ENCODE measurements at places on chromosomes 5 and 9.

GRCh38 chr9:16585591-16585990 is 284.9 kb downstream of the BNC2 start:
- no peak for DNase-seq

DNA sequence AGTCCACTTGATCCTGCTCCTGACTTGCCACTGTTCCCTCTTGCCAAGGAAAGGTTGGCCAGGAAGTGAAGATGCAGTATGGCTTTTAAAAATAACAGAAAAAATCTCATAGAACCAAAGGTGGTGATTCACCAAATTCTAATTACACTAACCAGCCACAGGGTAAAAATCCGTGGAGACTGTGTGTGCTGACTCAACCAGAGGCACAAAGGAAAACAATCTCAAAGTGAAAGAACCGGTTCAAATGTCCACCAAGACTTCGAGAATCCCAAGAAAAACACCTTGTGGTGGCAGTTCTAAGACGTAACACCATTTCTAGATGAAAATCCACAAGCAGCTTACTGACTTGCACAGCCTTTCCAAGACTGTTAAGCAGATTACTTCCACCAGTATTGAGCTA is 279.1 kb downstream of the TLE1 start:
- peak; percentile 49 for DNase-seq

DNA sequence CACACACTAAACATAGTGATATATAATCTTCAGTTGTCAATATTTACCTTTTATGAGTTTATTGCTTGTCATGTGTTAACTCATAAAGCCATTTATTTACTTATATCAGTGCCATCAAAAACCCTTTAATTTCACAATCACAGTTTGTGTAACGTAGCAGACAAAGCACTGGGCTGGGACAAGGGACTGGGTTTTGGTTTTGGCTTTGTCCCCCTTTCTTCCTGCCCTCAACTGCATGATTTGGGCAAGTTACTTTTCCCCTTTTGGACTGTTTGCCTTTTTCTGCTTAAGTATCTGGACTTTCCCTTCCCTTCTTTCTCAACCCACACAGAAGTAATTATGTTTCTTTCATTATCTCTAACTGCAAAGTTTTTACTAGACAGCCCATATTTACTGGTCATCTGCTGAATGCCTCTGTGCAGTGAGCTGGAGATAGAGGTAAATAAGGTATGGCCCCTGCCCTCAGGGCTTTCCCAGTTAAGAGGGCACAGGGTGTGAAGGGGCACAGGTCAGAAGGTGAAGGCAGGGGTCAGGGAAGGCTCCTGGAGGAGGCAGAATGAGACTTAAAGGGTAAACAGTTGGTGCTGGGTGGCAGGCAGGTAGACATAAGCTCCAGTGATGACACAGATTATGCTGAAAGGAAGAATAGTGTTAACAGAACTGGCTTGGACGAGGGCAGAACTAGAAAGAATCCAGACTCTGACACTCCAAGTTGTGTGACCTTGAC is 14.8 kb upstream of the NR3C1 start:
- DNase-seq, result no peak

DNA sequence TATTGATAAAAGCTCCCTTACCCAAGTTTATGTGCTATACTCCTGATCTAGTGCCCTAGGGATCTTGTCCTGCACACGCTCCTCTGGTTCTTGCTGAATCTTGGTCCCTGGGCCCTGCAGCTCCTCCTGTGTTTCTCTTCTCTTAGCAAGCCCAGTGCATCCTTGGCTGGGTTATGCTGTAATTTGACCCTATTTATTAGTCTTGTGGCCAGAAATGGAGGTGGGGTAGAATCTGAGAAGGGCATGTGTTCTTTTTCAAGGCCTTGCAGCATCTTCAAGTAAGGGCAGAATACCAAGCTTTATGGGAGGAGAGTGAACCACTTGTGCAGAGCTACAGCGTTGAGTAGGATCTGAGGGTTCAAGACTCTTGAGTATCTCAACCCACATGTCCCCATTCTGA is 366.8 kb downstream of the FAM170A start:
- DNase-seq, result peak; percentile 4

- DNase-seq, result no peak
These were observed 149.1 kb upstream of the TRPM3 start for GRCh38 chr9:71270554-71270953.

GRCh38 chr9:127418037-127418471 is 6.1 kb upstream of the ZNF79 start:
- DNase-seq, result peak; percentile 31

DNA sequence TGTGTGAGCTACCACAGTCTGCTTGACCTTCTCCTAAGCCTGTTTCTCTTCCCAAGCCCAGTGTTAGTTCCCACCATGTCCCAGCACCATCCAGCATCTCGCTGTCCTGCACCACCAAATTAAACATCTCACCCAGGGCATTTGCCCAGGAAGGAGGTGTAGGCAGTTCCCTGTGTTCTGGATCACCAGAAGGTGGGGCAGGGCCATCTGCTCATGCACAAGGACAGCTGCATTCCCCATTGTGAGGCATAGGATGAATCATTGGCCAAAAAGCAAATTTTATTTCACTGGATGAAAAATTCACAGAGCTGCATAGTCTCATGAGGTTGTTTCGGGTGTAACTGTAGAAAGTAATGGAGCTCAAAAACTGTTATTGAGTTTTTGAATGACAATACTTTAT is 89.5 kb upstream of the GRIA1 start:
- DNase-seq, result peak; percentile 57

- DNase-seq, result no peak
These were observed 167.5 kb downstream of the DAB2IP start for GRCh38 chr9:121818841-121819427.

- DNase-seq, result no peak
These were observed 326.5 kb downstream of the CAAP1 start for GRCh38 chr9:26566141-26566540.

- DNase-seq, result no peak
These were observed 33.5 kb downstream of the TMEM245 start for GRCh38 chr9:109086221-109086620.

DNA sequence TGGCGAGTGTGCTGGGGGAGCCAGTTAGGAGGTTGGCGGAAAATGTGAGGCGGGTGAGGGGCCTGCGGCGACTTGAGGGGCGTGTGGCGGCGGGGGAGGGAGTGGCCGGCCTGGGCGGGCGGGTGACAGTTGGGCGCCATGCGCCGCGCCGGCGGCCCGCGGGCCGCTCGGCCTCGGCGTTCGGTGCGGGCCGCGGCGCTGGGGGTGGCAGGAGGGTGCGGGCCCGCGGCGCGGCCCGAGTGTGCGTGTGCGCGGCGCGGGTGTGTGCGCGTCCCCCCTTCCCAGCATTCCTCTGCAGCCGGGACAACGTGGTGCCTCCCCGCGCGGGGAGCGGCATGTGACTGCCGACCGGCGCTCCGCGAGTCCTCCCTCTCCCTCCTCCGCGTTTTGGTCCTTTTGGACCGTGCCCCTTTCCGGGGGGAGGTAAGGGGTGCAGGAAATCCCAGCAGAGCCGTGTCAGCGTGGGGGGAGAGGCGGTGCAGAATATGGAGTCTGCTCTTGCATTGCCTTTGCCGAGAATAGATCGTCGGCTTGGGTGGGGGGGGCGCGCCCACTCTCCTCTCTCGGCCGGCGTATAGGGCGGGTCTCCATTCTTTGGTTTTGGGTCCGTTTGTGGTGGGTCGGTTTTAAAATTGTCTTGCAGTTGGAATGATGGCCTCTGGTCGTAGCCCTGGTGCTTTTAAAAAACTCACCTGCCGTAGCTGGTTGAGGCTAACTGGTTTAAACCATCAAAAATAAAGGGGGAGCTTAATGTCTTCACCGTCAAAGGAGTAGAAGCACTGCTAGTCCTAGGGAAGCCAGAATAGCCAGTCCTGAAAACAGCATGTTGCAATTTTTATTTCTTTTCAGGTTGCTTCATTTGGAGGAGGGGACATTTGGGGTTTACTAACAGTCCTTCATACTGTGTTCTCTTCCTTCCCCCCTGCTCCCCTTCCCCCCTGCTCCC is 2.0 kb downstream of the LARP1 start:
- peak; percentile 38 for DNase-seq

GRCh38 chr5:11384441-11385250 is 519.6 kb downstream of the CTNND2 start:
- peak; percentile 70 for DNase-seq

DNA sequence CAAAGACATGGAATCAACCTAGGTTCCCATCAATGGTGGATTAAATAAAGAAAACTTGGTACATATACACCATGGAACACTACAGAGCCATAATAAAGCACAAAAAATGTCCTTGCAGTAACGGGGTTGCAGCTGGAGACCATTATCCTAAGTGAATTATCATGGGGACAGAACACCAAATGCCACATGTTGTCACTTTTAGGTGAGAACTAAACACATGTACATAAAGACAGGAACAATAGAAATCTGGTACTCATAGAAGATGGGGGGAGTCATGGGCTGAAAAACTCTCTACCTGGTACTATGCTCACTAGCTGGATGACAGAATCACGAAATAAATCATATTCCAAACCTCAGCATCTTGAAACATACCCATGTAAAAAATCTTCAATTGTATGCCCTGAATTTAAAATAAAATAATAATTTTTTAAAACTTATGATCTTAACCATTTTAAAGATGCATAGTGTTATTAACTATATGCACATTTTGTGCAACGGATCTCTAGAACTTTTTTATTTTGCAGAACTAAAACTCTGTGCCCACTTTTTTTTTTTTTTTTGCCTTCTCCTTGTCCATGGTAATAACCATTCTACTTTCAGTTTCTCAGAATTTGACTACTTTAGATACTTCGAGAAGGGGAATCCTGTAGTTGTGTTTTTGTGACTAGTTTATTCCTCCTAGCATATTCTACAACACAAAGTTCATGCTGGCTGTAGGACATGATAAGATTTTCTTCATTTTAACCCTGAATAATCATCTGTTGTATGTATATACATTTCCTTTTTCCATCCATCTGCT is 1081.6 kb upstream of the ACO1 start:
- DNase-seq, result no peak

GRCh38 chr9:78296201-78296892 is 578 bp upstream of the PSAT1 start:
- DNase-seq, result no peak

DNA sequence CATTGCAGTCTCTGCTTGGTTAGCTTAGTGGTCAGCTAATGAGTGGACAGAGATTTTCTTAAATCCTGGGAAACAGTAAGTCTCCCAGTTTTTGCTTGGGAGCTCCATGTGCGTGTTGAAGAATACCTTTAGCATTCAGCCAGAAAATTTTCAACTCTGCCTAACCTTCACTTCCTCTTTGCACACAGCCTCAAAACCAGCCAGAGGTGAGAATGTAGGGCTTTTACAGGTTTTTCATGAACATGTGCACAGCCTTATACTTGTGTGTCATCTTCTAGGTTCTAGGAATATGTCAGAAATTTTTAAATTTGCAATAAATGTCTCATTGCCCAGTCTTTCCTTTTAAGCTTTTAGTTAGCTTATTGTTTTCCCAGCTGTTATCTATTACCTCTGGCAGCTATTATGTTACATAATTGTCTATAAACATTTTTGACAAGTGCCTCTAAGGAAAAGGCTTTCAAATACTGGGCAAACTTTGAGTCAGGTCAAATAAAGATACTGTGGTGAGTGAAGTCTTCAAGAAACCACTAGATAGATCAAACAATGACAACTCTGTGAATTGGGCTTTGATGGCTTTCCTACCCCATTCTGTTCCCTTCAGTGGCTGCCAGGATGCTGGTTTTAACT is 12.7 kb downstream of the ADGRV1 start:
- DNase-seq, result no peak

GRCh38 chr9:36940881-36941280 is 93.2 kb downstream of the PAX5 start:
- DNase-seq, result no peak

GRCh38 chr9:9560382-9561035 is 1052.3 kb downstream of the PTPRD start:
- DNase-seq, result no peak
